OCI-LY7 (cell line): ENCODE measurements at places on chromosomes 12 and 14.

GRCh38 chr12:14481201-14481600, 86.5 kb downstream of the PLBD1 start:
- DNase-seq = no peak

DNA sequence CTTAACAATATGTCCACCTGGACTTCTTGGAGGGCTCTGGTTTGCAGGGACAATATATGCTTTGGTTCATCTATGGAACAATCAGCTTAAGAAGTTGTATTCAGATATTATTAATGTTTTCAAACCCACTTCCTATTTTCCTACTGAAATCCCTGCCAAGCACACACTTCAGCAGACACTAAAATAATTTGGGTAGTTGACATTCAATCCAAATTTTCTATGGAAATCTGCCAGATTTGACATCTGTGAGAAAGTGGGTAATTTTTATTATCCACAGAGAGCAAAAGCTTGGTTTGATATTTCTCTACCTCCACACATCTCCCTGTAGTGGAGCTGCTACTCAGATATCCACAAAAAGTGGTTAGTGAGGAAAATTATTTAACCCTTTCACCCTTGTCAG, 378.8 kb upstream of the SOX5 start:
- no peak for DNase-seq

DNA sequence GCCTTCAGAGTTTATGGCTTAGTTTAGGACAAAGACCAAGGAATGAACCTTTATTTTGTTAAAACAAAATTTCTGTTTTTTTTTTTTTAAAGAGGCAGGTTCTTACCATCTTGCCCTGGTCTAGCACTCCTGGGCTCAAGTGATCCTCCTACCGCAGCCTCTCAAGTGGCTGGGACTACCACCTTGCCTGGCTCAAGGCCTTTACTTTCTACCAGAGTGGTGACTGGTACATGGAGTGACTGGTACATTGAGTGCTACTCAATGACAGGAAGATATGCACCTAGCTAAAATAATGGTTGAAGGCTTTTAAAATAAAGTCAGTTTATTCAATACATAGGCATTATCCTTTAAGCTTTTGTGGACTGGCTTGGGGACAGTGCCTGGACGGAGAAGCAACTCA, 32.6 kb downstream of the PRICKLE1 start:
- no peak for DNase-seq

DNA sequence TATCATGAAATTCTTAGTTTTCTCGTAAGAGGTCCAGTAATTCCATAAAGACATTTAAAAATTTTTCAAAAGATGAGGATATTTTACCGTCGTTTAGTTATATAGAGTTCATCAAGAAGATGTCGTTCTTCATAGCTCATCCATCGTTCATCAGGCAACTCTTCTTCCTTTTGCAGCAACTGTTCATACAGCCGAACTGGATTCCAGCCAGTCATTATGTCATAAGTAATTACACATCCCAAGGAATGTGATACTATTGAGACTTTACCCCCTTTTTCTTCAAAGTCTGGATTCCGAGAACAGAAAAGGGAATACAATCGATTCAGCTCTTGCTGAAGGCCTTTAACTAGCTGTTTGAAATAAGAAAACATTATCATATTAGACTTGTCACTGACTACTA, 90.3 kb downstream of the DDHD1 start:
- no peak for DNase-seq

- no peak for DNase-seq
These were observed 217.8 kb downstream of the KITLG start for GRCh38 chr12:88362439-88362838.

DNA sequence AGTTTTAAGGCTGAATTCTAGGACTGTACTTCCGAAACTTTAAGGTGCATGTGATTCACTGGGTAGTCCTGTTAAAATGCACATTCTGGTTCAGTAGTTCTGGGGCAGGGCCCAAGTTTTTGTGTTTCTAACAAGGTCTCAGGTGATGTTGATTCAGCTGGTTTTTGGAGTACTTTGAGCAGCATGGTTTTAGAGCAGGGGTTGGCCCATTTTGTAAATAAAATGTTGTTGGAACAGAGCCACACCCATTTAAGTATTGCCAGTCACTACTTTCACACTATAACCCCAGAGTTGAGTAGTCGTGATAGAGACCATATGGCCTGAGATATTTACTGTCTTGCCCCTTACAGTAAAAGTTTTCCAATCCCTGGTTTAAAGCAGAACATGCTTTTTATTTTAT, 111.3 kb downstream of the SYNE2 start:
- no peak for DNase-seq

GRCh38 chr12:57793920-57794319, 11.3 kb downstream of the TSFM start:
- DNase-seq = no peak

- DNase-seq = no peak
These were observed 16.2 kb downstream of the CLMN start for GRCh38 chr14:95303552-95303951.

DNA sequence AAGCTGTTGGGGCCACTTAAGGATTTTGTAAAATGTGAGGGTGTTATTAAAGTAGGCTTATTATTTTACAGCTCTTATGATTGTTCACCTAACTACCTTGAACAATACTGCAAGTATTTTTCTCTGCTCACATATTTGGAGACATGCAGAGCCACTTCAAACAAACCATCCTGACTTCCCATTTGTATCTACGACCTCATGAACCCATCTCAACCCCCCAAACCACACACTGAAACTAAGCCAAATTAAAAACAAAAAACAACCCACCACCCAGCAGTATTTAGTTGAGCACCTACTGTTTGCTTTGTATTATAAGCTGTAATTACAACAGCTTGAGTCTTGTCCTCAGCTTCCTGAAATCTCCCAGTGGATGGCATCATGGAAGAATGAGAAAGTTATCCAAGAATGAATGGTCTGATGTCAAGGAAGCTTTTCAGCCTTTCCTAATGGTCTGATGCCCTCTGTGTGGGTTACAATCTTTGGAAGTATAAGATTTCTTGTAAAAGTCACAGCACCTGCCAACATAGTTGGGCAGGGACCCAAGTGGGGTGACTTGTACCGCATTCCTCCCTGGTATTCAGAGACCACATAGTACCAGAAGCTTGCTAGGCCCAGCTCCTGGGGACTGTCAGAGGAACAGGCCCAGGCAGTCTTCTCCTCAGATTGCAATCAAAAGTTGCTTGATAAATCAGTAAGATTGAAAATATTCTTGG, 416.6 kb downstream of the ZFP36L1 start:
- DNase-seq = no peak

DNA sequence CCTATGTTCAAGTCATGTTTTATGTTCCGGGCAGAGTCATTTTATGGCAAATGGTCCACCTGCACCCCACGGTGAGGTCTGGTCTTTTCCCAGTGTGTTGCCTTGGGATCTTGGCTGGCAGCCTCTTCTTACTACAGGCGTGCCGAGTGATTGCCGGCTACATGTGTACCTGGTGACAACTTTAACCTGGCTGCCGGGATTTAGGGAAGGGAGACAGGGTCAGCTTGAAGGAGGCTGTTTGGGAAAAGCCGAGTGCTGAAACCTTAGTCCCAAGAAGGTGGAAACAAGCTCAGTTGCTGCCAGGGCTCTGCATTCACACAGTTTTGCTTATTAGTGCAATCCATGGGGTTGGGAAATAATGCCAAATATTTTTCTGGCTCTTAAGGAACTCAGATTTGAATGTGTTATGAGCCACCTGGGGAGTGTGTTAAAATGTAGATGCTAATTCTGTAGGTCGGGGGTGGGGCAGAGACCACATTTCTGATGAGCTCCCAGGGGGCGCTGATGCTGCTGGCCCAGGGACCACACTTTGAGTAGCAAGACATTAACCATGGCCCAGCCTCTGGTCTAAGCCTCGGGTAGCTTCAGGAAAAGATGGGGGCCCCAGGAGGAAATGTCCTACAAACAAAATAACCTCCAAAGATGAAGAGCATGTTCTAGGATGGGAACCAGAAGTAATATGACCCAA, 179.6 kb downstream of the TBX5 start:
- no peak for DNase-seq

DNA sequence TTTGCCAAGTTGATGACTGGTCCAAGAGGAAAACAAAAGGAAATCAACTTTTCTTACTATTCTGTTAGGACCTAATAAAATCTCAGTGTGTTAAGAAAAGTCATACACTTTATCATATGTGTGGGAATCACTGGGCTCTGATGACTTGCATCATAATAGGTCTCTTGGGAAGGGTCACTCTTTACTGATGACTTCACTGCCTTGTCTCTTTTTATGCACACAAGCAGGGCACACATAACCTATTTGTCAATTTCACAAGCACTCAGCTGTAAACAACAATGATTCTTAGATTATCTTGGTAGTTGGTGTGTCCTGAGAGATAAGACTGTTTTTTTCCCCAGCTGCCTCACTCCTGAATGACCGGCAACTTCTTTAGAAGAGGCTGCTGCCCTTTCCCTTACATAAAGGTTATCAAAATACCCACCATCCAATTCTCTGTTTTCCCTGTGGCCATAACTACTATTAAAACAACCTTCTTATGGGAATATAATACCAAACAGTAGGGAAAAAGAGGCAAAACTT, 50.9 kb upstream of the INSM2 start:
- DNase-seq = no peak
